ENCODE measurements at places on chromosomes 3 and 15. TPM values are rescaled to one million over a fixed set of nuclear protein-coding genes. Genes with fewer than 3 reads are reported as not detected.

The SERPINI1 gene
- 0.34 TPM for total RNA-seq

DNA sequence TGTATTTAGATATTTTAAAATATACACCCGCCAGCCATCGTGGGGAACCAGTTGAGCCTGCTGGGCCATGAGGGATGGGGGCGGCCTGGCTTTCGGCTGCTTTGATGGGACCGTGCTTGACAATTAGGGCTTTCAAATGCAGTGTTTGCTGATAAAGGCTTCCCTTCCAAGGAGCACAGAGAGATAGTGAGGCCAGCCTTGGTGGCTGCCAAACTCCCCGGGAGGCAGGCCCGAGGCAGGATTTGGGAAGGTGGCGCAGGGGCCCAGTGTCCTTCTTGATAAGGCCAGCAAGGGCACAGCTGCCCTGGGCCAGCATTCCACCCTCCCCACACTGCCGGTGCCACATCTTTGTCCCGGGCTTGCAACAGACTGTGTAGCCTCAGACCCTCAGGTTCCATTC lies 75.6 kb downstream of the LINGO1 start:
- no peak for DNase-seq

DNA sequence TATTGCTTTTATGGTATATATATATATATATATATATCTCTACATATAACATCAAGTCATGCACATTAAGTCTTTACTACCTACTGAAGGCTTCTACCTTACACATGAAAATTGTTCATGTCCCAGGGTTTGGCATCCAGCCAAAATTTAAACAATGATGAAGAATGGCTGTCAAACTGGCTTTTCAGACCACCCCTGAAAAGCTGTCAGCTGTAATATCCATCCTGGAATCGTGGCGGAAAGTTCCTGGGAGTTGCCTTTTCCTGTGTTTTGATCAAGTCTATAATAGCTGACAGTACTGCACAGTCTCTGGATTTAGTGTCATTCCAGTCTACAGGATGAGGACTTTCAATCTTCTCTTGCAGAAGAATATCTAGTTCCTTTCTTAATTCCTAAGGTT lies 48.3 kb downstream of the DHX36 start:
- no peak for DNase-seq

DNA sequence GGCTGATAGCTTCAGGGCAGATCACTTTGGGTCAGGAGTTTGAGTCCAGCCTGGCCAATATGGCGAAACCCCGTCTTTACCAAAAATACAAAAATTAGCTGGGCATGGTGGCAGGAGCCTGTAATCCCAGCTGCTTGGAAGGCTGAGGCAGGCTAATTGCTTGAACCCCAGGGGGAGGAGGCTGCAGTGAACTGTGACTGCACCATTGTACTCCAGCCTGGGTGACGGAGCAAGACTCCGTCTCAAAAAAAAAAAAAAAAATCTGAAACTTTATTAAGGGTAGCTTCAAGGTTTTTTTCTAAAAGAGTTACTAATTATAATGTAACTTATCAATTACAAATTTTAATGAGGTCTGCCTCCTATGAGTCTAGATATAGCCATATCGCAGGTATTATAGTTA lies 5.1 kb downstream of the NECTIN3 start:
- no peak for DNase-seq

GRCh38 chr3:183481582-183481981 lies 53.2 kb upstream of the MCF2L2 start:
- no peak for DNase-seq

The PTH1R gene
- total RNA-seq = not detected

GRCh38 chr15:81301385-81301784 lies 22.6 kb downstream of the STARD5 start:
- DNase-seq = no peak

- DNase-seq = no peak
Measured at GRCh38 chr3:54028372-54028771, 94.0 kb upstream of the CACNA2D3 start.

DNA sequence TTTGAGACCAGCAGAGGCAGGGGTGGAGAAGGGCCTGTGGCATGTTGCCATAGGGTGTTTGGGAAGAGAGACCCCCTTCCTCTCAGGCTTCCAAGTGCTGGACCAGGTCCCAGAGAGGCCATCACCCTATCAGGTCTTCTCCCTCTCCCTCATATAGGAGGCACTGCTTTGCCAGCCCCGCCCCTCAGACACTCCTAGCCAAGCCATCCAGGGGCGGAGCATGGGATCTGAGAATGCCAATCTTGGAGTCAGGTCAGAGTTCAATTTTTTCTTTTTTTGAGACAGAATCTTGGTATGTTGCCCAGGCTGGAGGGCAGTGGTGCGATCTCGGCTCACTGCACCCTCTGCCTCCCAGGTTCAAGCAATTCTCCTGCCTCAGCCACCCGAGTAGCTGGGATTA lies 32.7 kb downstream of the CRABP1 start:
- DNase-seq = no peak

- DNase-seq = no peak
Measured at GRCh38 chr3:46405301-46406019, 1.4 kb downstream of the CCR5AS start.

The CGNL1 gene
- 3.2 TPM for total RNA-seq

DNA sequence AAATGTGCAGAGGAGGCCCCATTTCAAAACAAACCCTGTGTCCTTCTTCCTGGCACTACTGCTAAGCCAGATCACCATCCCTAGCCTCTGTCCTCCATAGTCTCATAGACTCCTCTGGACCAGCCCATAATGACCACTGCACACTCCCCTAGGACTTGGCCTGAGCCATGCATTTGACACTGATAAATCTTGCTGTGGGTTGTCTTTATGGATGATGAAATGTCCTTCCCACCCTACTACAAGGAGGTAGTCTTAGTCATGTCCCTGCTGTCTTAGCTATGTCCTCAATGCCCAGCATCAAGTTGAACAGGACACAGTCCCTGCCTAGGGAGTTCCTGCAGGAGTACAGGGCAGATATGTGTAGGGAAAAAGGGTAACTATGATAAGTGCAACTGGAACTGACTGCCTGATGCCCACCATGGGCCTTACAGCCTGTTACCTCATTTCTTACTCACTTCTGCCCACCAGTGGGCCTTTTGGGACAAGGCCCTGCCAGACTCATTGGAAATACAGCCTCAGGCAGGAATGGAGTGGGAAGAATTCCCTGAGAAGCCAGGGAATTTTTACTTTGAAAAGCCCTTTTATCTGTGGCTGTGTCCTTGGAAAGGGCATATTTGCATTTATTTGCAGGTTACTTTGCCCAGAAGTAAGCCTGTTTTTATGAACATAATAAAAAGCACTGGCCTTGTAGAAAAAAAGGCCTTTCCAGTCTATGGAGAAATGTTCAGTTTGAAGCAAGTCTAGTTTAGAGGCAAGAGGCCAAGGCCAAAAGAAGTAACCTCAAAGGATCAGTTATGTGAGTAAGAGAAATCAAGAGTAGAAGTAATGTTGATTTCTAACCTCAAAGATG lies 199.6 kb upstream of the EIF1B start:
- DNase-seq = no peak

DNA sequence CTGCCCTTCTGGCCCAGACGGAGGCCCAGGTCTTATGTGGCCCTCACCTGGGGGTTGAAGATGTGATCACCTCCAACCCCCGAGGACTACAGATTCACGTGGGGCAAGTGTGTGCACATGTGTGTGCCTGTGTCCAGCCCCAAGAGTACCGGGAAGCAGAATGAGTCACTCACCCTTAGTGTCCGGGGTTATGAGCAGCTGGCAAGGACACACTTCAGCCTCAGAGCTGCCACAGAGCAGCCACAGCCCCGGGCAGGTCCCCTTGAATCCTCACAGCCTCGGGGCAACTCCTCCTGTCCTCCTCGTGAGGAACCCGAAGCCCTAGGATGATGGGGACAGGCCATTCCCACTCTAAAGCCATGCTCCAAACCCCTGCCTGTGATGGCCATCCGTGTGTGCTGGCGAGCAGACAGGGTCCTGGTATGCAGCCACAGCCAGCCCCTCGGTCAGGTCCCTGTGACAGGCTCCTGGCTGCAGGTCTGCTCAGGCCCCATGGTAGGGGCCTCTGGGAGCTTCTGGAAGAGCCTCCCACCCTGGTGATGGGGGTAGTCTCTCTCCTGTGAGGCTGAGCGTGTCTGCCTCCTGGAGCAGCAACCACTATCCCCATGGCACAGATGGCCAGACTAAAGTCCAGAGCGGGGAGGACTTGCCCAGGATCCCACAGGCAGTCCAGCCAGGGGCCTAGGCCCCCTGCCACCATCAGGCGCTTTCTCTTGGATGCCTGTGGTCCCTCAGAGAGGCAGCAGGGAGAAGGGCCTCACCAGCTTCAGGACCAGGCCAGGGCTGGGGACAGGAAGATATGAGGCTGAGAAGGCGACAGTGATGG lies 852 bp downstream of the STAB1 start:
- DNase-seq = no peak

- DNase-seq = no peak
Measured at GRCh38 chr3:57003676-57004075, 56.8 kb upstream of the SPATA12 start.

- peak; percentile 84 for DNase-seq
Measured at GRCh38 chr3:66472313-66473134, 28.3 kb downstream of the LRIG1 start.

The OCA2 gene
- not detected for total RNA-seq

DNA sequence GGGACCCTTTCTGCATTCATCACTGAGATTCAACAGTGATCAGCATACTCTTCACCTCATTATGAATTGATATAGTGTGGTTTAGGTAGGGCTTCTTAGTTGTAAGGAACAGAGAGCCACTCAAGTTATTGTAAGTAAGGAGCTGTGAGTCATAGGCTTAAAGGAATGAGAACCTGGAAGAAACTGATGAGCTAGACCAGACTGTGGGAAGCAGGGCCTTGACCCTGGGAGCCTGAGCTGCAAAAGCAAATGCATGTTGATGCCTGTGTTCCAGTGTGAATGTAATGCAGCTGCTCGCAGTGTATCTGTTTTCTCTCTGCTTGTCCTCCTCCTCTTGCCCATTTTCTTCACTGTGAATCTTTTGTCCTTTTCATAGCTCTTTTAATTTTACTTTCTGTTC lies 13.6 kb downstream of the ZKSCAN7 start:
- DNase-seq = no peak

The SLC22A14 gene
- total RNA-seq = not detected

The GATM gene
- total RNA-seq = not detected

DNA sequence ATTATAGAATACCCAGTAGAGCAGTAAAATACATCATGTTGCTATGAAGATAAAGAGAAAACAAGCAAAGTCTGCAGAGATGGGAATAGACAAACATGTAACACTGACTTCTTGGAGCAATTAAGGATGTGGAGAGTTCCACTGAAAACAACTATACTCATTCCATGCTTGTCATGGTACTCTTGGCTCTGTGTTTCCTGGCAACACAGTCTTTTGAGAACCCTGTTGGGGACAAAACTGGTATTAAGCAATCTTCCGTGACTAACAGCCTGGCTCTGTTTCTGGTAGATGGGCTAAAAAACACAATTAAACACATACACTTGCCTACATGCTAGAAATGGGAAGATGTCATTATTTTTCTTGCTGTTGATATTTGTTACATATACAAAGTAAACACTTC lies 1212.3 kb upstream of the GBE1 start:
- no peak for DNase-seq

GRCh38 chr3:183730361-183730760 lies 32.8 kb downstream of the YEATS2 start:
- no peak for DNase-seq

- peak; percentile 69 for DNase-seq
Measured at GRCh38 chr3:120780977-120781376, 38.4 kb downstream of the GTF2E1 start.

The CCDC12 gene
- total RNA-seq = 27.0 TPM

GRCh38 chr3:104546301-104546700 lies 820.4 kb upstream of the ALCAM start:
- no peak for DNase-seq

DNA sequence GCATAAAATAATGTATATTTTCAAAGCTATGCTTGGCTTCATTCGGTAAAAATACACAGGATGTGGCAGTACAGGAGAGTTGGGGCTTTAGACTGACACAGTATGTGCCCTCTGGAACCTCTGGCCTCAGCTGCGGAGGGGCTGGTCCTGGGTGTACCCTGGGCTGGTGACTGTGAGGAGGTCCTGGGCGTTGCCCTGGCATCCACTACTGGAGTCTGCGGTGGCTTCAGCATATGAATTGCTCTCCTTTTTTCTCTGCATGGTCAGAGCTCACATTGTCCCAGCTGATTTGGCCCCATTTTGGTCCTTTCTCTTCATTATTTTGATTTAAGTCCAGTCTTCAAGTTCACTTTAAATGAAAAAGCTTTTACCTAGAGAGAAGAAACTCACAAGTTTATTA lies 40.5 kb upstream of the CORO2B start:
- no peak for DNase-seq

DNA sequence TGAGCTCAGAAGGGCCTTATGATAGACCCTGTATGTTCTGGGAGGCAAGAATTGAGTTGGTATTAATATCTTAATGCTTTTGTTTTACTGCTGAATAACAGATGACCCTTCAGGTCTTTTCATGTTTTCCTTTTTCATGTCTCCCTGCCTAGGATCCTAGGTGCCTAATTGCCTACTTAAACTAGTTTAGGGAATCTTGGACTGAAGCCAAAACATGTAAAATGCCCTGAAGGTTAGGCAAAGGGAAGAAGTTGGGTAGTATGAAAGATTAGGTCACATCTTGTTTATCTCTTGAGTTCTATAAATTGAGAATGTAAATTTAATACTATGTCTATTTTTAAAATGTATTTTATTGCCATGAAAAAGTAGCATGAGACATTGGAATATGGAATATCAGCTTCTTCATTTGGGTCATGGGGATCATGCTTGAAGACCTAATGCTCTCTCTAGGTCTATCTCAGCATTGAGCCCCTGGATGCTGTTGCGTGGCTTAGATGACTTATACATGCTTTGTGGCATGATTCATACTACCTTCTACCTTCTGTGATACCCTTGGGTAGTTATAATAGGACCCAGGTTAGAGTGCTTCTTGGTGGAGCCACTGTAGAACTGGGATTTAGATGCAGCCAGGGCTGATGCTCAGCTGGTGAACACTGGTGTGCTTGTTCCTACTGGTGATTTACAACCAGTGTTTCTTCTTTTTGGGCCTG lies 26.4 kb downstream of the RBM6 start:
- DNase-seq = no peak

DNA sequence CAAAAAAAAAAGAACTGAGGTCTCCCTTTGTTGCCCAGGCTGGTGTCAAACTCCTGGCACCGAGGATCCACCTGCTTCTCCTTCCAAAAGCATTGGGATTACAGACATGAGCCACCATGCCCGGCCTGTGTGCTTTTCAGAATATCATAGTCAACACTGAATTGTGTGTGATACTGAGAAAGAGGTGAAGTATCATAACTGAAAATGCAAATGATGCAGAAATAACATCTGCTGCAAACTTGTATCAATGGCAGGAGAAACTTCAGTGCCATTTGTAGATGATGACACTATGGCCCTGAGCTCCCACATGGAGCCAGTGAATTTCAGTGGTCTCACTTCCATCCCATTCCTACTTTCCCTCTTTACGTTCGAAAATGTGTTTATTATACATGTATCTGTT lies 21.9 kb downstream of the IL12A start:
- DNase-seq = no peak

The TERC gene
- total RNA-seq = 61.5 TPM

The GALNT15 gene
- total RNA-seq = 1.3 TPM

The P3H2 gene
- 166 TPM for total RNA-seq

The GP5 gene
- not detected for total RNA-seq

GRCh38 chr3:55189359-55189801 lies 261.5 kb upstream of the LRTM1 start:
- DNase-seq = peak; percentile 76
